ENCODE measurements at places on chromosomes 5 and 9.

DNA sequence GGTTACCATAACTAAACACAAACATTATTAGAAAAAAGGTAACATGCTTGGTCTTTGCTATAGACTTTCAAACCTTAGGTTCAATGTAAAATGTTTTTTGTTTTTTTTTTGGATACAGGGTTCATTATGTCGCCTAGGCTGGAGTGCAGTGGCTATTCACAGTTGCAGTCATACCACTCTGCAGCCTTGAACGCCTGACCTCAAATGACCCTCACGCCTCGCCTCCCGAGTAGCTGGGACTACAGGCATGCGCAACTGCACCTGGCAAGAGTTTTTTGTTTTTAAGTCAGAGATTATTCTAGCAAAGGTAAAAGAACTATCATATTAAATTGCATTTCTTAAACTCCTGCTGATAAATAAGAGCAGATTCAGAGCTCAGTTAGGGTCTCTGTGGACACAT is 55.1 kb upstream of the NR5A1 start:
- no peak for DNase-seq

- DNase-seq = peak; percentile 2
Measured at GRCh38 chr5:153352685-153353219, 137.7 kb upstream of the GRIA1 start.

GRCh38 chr9:87607859-87608258 is 110.2 kb downstream of the DAPK1 start:
- DNase-seq = no peak

GRCh38 chr9:71765693-71766092 is 2.6 kb downstream of the CEMIP2 start:
- DNase-seq = peak; percentile 45

GRCh38 chr5:89083791-89084190 is 200.8 kb upstream of the MEF2C start:
- peak; percentile 78 for DNase-seq
